Activated T-cell treated with anti-CD3 and anti-CD28 coated beads, Interleukin-2, amount 50 U/mL, for 72 hours (primary cell): ENCODE measurements at places on chromosomes 5 and 9.

DNA sequence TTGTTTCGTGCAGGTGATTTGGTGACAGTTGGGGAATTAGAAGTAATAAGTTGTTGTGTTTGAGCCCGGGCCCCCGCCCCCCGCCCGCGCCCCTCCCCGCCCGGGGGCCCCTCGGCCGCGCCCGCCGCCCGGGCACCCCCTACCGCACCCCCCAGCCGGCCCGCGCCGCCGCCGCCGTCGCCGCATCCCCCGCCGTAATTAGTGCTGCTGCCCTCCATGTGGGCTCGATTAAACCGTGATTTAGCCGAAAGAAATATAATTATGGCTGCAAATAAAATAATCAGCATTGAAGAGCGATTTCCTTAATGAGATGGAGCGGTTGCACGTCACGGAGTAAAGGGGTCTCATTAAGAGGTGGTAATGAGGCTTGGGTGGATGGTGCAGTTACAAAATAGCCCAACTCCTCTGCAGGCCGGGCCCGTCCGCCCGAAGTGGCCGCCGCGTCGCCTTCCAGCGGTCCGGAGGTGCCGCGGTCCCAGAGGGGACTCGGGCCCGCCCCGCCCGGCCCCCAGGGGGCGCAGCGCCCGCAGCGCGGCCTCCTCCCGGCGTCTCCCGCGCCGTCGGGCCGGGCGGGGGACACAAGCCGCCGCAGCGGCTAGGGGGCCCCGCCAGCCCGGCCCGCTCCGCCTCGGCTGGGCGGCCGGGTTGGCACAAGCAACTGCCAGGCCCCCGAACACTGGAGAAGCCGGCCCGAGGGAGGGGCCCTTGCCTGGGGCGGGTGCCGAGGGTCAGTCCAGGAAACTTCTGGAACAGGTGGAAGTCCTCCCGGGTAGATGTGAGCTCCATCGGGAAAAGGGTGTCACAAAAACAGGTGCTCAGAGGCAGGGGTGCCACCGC, 6.9 kb upstream of the OTP start:
- peak; percentile 74 for DNase-seq

DNA sequence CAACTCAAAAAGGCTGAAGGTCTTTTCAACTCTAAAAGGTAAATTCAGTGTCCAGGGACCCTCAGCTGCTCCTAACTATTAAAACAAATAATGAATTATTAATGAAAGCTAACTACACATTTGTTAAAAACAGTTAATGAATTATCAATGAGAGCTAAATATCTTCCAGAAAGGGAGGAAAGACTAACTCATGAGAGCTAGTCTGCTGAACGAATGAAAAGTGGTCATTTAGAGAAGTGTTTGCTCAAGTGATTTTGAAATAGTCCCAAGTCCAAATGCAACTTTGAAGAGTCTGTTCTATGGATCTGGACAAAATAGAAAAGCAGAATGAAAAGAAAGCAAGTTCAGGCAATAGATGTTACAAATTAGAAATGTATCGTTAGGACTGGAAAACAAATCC, 133.9 kb upstream of the SPEF2 start:
- no peak for DNase-seq

GRCh38 chr9:121831869-121832268, 180.4 kb downstream of the DAB2IP start:
- no peak for DNase-seq

DNA sequence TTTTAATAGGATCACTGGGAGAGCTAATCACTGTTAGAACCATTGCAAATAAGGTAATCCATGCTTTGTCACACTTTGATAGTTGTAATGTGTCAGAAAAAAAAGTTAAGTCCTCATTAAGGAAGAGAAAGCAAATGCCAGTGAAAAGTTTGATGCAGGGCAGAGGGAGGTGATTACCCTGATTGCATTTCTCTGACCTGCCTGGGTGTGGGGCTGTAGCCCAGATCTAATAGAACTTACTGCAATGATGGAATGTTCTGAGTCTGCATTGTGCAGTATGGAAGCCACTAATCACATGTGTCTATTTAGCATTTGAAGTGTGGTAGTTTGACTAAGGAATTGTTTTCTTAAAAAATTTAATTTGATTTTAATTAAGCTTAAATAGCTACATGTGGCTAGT, 202.7 kb downstream of the ATP10B start:
- DNase-seq, result no peak

- DNase-seq, result no peak
Observed at GRCh38 chr5:124747791-124748686, 1.6 kb upstream of the ZNF608 start.

DNA sequence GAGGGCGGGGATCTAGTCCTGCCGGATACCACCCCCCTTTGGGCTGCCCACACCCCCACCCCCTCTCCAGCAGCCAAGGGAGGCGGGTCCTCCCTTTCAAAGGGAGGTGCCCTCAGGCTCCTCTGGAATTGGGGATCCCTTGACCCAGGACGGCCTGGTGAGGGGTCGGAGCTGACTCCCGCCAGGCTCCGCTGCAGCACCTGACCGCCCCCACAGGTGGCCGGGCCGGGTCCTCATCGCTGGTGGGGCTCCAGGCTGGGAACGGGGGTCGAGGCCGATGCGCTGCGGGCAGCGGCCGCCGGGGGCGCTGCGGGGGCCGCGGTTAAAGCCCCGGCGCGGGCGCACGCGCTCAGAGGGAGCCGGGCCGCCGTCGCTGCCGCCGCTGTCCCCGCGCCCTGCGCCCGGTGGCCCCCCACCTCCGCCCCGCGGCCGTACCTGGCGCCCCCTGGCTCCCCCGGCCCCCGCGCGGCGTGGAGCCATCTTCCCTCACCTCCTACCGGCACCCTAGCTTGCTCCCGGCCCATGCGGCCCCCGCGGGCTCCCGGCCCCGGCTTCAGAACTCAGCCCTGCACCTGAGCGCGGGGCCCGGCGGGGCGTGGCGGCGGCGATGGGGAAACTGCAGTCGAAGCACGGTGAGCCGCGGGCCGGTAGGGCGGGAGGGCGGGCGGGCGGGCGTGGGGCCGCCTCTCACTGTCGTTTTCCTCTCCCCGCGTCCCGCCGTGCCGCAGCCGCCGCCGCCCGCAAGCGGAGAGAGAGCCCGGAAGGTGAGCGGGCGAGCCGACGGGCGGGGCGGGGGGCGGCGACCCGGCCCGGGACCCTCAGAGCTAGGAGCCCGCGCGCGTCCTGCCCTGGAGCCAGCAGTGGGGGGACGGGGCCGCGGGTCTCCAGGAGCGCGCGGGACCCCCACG, at the start of gene NKD2:
Gene NKD2 (plus strand): TSS at position 352 of the 908 bp plus-strand sequence. CDS start 256 bp downstream, at position 608.
- DNase-seq, result peak; percentile 57
